ENCODE measurements at places on chromosomes 3 and 15.

- DNase-seq: no peak
Observed at GRCh38 chr15:78567531-78567930, 2.2 kb downstream of the CHRNA5 start.

DNA sequence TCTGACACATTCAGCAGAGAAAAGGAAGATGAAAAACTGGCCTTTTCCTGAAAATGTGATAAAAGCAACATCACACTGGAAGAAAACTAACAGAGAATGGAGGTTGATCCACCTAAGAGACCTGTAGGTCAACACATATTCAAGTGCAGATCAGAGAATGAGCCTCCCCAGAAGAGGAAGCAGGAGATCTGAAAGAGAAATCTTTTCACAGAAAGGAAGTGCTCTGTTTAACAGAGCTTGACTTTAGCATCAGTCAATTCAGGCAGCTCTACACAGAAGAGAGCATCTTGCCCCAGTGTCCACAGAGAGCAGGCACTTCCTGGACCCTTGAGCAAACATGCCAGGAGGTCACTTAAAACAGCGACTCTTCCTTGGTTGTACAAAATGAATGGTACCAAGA, 655.4 kb upstream of the GBE1 start:
- no peak for DNase-seq

DNA sequence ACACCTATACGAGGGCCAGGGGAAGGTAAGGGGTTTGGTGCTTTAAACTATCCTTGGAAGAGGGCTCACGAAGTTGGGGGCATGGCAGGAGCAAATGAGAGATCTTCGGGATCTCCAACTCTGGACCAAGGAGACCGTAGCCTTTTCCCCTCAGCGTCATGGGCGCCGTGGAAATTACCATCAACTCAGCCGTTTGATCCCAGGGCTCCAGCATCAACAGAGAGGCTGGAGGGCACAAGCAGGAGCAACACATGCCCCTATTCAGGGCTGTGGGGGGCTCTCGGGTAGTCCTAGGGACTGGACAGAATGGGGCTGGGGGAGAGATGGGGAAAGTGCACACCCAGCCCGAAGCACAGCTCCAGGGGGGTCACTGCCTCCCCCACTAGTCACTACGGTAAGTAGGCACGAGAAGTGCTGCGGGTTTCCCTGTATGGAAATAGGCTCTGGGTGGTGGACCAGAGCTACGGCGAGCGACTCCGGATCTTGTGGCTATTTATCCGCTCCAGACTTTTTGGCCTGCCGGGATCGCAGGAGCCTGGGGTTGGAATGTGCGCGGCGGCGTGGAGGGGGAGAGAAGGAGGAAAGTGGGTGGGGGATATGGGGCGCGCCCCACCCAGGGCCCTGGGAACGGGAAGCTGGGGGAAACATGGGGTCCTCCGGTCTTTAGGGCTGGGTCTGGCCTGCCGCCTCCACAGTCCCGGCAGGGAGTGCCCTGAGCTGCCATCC, 539 bp upstream of the LAMB2 start:
- no peak for DNase-seq

GRCh38 chr15:98815207-98815606, 166.9 kb downstream of the IGF1R start:
- DNase-seq: no peak

- DNase-seq: no peak
Observed at GRCh38 chr3:127749787-127750225, 72.5 kb downstream of the MGLL start.

GRCh38 chr3:115784739-115785536, 161.6 kb downstream of the GAP43 start:
- DNase-seq: no peak

DNA sequence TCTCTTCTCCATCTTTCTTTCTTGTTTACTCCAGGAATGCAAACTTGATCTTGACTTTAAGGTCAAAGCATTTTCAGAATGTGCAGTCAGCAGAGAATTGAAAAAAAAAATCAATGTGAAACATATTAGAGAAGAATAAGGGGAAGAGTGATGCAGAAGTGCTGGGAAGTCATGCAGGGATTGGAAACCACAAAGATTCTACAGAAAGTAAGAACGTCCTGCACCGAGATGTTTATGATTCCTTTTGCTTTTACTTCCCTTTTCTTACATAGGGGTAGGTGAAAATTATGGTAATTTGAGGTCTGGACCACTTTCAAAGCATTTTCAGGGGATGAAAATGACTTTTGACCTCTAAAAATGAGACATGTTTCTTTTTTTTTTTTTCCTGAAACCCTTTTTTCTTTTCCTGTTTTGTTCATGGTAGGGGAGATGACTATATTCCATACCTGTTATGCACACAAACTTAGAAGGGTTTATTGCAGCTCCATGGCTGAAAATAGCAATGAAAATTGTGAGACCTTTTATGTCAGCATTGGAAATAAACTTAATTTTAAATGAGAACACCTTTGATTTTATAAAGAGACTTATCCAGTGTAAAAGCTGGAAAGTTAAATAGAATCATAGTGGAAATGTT, 623.5 kb upstream of the TBL1XR1 start:
- DNase-seq: no peak

DNA sequence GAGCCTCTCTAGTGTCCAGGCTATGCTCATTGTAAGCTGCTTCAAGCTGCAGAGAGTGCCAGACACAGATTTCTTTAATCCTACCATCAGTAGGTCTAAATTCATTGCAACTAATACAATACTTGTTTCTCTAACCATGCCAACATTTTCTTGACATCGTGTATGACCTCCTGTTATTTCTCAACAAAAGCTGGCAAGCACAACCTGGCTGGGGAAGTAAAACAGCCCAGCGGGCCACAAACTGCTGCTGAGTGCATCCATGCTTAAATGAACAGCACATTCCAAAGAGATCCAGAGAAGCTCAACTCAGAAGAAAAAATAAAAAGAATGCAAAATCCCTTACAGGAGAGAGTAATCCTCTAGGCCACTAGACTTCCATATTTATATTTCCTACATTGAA, 36.5 kb downstream of the GMNC start:
- no peak for DNase-seq
